Activated CD4-positive, alpha-beta T cell treated with anti-CD3 and anti-CD28 coated beads for 4 hours (primary cell): ENCODE measurements at places on chromosomes 5 and 9.

GRCh38 chr5:21051945-21052344 lies 1063.9 kb upstream of the CDH18 start:
- DNase-seq: no peak

GRCh38 chr9:98085944-98086343 lies 29.4 kb downstream of the NANS start:
- DNase-seq: no peak

- no peak for DNase-seq
Measured at GRCh38 chr5:68066277-68066955, 149.1 kb upstream of the PIK3R1 start.

DNA sequence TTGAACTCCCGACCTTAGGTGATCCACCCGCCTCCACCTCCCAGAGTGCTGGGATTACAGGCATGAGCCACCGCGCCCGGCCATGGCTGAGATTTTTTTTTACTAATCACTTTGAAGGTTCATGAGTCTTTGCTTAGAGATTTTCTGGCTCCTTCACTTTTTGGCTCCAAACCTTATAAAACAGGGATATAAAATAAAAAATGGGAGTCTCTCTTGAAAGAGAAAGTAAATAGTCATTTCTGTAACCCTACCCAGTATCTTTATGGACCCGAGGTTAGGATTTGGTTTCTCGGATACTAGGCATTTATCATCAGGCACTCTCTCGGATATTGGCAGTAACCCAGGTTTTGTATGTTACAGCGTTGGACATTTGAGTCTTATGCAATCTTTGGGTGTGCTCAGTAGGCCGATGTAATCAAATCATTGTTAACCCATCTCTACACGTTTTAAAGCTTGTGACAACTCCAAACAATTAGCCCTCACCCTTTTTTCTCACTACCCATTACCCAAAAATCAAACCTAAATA lies 25.3 kb downstream of the STXBP1 start:
- DNase-seq: no peak

DNA sequence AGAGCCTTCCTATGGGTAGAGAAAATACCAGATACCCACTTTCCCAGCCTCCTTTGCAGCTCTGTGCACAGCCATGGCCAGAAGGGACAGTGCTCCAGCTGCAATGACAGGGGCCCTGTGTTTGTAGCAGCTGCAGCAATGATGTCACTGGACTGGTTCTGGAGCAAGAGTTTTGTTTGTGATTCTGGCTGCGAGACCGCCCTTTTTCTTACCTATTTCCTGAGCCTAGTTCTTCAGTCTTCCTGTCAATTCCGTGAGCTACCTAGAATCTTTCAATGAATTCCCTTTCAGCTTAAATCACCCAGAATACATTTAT lies 10.0 kb upstream of the BOD1 start:
- DNase-seq: no peak

GRCh38 chr9:6777213-6777902 lies 19.6 kb downstream of the KDM4C start:
- DNase-seq: no peak

DNA sequence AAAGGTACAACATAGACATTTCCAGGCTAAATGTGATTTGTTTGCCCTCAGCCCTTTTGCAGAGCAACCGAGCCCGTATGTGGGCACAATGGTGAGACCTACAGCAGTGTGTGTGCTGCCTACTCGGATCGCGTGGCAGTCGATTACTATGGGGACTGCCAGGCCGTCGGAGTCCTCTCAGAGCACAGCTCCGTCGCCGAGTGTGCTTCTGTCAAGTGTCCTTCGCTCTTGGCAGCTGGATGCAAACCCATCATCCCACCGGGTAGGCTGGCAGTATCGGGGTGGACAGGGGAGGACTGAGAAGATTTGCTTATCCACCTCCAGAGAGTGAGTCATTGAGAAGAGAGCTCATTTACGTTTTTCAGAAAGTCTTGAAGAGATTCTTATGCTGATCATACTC lies 17.8 kb upstream of the GLIPR2 start:
- no peak for DNase-seq

GRCh38 chr5:180648658-180649296 lies 623 bp downstream of the FLT4 start:
- DNase-seq: no peak

GRCh38 chr9:31390403-31391025 lies 993.9 kb upstream of the ACO1 start:
- DNase-seq: no peak

GRCh38 chr5:115932991-115933390 lies 29.3 kb upstream of the LVRN start:
- no peak for DNase-seq

GRCh38 chr5:147645197-147645596 lies 135.3 kb upstream of the DPYSL3 start:
- DNase-seq: no peak
